ENCODE measurements at places on chromosomes 2 and 18.

- no peak for DNase-seq
Observed at GRCh38 chr2:190994148-190994547, 19.8 kb downstream of the STAT1 start.

- no peak for DNase-seq
Observed at GRCh38 chr18:26022585-26022984, 67.8 kb downstream of the SS18 start.

DNA sequence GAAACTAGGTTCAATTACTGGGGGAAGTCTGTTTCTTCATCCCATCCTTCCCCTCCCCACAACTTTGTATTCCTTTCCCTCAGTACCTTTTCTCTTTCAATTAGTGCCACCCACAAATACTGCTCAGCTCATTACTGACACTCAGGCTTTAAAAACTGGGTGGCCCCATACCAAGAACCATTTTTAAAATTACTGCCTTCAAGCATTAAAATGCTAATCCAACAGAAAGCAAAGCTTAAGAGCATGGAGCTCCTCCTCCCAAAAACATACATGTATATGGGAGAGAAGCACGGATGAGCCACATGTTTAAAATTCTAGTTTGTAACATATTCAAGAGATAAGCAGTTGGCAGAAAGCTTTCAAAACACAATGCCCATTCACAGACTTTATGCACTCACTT lies 44.0 kb downstream of the IRS1 start:
- no peak for DNase-seq

DNA sequence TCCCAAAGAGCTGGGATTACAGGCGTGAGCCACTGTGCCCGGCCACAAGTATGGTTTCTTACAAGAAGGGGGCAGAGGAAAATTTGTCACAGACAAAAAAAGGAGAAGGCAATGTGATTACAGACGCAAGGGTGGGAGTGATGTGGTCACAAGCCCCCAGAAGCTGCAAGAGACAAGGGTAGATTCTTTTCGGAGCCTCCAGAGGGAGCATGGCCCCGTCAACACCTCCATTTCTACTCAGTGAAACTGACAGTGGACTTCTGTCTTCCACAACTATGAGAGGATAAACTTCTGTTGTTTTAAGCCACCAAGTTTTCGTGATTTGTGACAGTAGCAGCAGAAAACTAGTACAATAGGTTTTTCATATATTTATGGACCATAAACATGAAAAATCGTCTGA lies 2.1 kb upstream of the TCF7L1 start:
- DNase-seq = no peak

GRCh38 chr18:11883153-11883552 lies 25.0 kb downstream of the MPPE1 start:
- DNase-seq = no peak

GRCh38 chr2:8484502-8485283 lies 197.2 kb upstream of the ID2 start:
- DNase-seq = no peak

DNA sequence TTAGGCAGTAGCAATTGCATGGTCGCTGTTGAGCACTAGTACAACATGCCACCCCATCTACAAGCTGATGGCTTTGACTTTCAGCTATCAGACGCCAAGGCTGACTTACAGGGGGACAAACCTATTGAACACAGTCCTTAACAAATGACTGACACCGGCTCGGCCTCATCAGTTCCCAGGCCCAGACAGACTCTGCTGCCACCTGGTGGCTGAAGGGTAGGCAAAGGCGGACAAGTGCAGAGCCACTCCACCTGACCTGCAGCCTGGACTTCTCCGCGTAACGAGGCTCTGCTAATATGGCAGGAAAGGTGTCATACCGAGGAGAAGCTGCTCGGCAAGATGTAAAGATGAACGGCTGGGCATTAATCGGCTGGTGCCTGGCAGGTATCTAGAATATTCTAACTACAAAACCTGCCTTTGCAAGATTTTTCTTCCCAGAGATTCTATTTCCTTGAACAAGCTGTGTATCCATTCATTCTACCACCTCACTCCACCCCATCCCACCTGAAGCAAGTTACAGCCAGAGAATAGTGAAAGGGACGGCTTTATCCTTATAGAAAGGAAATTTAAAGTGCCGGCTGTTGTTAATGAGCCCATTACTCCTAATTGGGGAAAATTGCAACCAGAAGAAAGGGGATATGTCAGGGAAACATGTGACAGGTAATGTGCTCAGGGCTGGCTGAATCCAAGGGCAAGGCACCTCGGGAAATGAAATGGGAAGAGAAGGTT lies 67.4 kb downstream of the STEAP3 start:
- peak; percentile 34 for DNase-seq

GRCh38 chr2:68196120-68196716 lies 38.5 kb downstream of the PNO1 start:
- DNase-seq = no peak

DNA sequence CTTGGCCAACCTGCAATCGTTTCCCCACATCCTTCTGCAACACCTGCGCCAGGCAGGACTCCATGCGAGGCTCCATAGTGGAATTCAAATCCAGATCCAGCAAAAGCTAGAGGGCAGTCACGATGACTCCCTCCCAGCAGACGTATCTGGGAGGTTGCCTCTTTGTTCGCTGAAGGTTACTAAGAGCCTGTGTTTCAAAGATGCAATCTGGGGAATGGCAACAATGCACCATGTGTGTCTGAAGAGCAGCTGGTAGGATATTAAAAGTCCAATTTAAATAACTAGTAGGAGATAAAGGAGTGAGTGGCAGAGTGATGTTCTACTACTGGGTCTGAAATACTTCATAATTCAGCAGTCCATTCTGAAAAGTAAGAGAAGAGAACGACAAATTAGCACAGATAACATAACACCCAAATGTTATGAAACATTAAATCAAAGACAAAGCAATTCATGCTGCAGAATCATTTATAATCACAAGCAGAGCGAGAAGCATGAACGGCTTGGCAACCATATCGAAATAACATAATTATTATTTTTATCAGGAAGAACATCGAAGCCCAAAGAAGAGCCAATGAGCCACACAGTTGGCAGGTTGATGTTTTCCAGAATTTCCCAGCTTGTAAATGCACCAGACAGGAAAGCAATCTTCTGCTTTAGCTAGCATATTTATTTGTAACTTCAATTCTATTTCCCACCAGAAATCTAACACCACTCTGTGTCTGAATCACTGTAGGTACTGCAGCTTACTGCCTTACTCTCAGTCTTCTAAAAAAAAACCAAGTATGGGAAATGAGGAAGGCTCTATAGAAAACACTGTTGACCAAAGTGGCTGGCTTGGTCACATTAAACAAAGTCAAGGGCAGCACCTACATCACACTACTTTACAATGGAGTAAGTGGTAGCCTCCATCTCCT lies 43.2 kb downstream of the CLASP1 start:
- DNase-seq = no peak

Measured in activated gamma-delta T cell treated with anti-CD3 and anti-CD28 coated beads, Interleukin-2, amount 50 U/mL, for 16 hours (primary cell).